Astrocyte of the spinal cord (primary cell): ENCODE measurements at places on chromosomes 13 and 19.
A peak's percentile ranks its signal among the peaks of the same experiment; 100 is the strongest.

DNA sequence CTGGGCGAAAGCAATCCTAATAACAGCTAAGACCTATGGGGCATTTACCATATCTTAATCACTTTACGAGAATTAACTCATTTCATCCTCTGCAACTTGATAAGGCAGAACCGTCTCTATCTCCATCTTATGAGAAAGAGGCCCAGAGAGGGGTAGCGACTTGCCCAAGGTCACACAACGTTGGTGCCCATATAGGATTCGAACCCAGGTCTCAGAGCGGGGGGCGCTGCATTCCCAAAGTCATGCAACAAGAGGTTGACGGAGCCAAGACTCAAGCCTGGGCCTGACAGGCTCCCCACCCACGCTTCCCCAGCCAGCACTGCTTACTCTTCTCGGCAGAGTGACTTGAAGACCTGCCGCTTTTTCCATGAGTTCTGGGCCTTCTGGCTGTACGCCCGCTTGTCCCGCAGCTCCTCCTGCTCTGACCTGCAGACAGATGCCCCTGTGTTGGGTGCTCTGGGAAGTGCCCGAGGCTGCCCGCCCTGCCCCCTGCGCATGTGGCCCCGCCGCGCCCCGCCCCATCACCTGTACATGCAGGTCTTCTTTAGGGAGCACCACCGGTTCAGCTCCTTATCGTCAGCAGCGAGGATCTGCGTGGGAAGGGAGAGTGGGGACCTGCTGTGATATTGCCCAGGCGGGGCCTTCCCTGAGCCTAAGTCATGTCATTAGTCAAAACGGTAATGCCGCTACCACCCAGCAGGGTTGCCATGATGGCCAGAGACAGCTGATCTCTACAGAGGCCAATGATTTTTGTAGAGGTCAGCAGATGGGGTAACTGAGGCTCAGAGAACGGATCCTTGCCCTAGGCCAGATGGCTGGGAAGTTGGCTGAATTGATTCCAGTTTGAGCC lies 10.8 kb downstream of the KRI1 start:
- DNase-seq, result no peak

- peak; percentile 33 for DNase-seq
Measured at GRCh38 chr19:13401388-13401787, 104.9 kb downstream of the CACNA1A start.

DNA sequence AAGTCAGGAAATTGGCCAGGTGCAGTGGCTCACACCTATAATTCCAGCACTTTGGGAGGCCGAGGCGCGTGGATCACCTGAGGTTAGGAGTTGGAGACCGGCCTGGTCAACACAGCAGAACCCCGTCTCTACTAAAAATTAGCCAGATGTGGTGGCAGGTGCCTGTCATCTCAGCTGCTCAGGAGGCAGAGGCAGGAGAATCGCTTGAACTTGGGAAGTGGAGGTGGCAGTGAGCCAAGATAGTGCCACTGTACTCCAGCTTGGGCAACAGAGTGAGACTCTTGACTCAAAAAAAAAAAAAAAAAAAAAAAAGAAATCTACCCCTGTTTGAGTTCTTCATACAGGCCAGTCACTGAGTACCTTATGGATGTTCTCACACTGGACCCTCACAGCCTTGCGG lies 42.0 kb downstream of the SLC15A1 start:
- DNase-seq, result no peak

DNA sequence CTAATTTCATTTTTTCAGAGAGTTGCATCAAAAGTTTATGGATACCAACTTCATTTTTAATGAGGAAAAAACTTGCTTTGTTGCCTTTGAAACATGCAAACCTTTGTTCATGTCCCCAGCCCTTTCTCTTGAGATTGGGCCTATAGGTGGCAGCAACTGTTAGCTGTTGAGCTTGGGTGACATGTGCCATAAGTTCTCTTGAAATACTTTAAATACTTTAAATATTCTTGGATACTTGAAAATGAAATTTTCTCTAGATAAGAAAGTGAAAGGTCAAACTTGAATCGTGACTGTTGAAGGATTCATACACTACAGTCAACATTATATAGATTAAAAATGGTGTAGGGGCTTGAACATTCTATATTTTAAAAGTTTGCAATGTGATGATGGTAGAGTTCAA lies 294.9 kb downstream of the NDFIP2 start:
- DNase-seq, result peak; percentile 83

DNA sequence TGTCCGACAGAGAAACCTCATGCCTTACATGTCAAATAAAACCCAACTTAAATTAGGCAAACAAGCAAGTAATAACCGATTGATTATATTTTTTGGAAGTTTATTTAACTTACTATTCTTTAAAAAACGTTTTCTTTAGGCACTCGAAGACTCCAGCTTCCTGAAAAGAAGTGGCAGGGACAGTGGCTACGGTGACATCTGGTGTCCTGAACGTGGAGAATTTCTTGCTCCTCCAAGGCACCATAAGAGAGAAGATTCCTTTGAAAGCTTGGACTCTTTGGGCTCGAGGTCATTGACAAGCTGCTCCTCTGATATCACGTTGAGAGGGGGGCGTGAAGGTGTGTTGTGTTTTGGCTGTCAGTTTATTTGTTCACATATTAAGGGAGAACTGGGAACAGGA lies 164.4 kb downstream of the LMO7 start:
- DNase-seq, result no peak

GRCh38 chr13:101695870-101696516 lies 243.5 kb downstream of the ITGBL1 start:
- no peak for DNase-seq

DNA sequence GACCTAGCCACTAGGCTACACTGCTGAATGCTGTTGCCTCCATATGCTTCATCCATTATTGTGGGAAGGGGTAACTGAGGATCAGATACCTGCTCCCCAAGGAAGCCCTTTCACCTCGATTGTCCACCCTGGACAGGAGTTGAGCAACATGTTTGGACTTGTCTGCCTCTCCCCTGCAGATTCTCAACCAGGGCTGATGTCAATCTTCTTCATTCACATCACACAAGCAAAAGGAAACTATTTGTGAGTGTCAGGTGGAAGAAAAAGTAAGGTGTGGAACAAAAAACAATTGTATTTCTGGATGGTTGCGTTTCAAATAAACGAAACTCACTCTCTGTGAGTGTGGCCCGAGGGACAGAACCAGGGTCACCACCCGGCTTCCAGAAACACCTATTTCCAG lies 29.5 kb upstream of the MUC16 start:
- no peak for DNase-seq

DNA sequence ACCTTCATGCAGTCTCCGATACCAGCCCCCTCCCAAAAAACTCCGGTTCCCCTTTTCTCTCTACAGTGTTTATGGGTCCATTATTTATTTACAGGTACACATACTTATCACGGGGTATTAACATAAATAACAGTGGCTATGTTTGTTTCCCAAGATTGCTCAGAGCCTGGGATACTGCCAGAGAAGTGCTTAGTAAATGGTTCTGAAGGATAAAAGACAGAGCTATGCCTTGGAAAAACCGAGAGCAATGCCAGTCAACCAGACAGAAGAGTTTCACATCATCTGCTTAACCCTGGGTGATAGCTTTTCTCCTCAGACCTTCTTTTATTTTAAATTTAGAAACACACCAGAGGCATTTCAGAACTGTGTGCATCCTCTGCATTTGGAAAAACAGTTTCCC lies 61.3 kb downstream of the NUFIP1 start:
- no peak for DNase-seq

DNA sequence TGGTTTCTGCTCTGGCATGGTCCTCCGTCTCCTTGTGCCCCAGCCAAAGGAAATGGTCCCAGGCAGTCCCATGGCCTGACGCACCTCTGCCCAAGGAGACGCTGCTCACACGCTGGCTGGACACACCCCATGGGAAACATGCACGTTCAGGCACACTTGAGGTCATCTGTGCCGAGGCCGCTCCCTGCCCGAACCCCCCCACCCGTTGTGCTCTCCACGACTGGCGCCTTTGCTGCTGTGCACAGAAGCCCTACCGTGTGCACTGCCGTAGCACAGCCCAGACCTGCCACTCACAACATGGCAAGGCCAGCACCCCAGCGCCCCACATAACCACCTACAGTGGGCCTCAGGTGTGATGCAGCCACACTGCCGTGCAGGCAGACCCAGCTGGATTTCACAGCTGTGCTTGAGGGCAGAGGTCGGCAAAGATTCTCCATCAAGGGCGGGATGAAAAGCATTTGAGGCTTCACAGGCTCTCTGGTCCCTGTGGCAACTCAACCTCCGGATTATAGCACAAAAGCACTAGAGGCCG lies 65.7 kb downstream of the SPACA7 start:
- DNase-seq, result no peak

DNA sequence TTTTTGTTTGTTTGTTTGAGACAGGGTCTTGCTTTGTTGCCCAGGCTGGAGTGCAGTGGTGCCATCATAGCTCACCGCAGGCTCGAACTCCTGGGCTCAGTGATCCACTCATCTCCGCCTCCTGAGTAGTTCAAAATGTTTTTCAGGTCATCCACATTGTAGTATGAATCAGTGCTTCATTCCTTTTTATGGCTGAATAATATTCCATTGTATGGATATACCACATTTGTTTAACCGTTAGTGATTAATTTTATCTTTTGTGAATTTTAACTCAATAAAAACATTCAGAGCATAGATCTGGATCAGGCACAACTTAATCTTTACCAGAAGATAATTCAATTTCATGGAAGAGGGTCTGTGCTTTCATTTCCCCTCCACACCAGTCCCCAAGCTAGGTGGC lies 47.7 kb downstream of the VAV1 start:
- DNase-seq, result no peak

GRCh38 chr19:36891768-36892357 lies 24.2 kb downstream of the ZNF829 start:
- no peak for DNase-seq

GRCh38 chr13:45575146-45575829 lies 40.3 kb downstream of the ERICH6B start:
- DNase-seq, result no peak

DNA sequence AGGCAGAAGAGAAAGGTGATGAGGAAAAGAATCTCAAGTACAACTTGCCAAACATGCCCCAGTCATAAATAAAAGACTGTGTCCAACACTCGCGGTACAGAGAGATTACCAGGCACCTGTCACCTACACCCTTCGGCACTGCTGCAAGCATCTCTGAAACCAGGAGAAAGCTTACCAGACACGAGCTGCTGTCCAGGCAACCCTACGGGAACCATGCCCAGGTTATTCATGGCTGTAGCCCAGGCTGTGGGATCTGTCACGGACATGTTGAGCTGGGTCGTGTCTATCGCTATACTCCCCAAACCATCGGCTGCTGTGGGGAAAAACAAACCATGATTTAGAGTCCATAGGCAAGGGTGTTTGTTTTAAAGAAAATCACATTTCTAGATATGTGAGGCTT lies 375.0 kb downstream of the ENOX1 start:
- DNase-seq, result peak; percentile 17

- no peak for DNase-seq
Measured at GRCh38 chr19:2387367-2388288, 27.6 kb downstream of the TMPRSS9 start.

DNA sequence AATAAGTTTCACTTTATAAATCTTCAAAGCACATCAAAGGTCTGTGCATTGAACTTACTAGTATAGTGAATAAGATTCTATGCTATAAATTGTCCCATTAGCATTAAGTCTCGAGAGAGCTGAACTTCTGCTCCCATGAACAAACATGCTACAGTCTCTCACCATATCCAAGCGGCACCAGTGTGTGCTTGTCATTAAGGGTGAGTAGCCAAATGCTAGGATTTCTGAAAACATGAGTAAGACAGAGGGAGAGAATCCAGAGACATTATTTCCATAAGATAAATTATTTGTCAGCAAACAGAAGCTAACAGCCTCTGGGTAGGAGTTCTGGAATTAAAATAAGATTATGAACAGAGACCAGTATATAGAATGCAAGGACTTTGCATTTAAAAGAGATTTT lies 2882.5 kb downstream of the PCDH9 start:
- no peak for DNase-seq

GRCh38 chr13:20980430-20980829 lies 77.9 kb upstream of the XPO4 start:
- no peak for DNase-seq

DNA sequence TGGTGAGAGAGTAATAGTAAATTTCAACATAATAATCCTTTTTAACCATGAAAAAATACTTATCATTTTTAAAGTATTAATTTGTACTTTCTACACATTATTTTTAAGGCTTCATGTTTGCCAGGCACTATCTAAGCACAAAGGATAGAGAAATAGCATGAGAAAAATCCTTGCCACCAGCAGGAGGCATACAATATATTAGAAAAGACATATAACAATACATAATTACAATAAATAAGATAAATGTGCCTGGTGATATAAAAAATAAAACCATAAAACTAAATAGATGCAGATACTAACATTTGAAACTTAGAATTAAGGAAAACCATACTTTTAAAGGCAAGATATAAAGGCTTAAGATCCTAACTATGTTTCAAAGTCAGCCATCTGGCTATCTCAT lies 1256.4 kb downstream of the DIAPH3 start:
- no peak for DNase-seq

DNA sequence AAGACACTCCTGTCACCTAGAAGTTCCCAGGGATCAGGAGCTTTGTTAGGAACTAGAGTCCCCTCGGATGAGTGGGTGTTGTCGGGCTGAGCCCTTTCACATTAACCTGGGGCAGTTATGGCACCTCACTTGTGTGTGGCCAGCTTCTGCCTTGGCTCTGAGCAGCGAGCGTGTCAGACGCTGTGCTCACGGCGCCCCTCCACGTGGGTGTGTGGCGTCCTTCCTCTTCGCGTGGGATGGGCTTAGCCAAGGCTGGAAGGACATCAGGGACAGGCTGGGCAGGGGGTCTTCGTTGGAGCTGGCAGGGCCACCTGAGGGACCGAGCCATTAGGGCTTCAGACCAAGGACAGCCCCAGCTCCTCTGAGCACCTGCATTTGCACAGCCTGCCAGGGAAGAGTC lies 23.4 kb downstream of the DOT1L start:
- no peak for DNase-seq

DNA sequence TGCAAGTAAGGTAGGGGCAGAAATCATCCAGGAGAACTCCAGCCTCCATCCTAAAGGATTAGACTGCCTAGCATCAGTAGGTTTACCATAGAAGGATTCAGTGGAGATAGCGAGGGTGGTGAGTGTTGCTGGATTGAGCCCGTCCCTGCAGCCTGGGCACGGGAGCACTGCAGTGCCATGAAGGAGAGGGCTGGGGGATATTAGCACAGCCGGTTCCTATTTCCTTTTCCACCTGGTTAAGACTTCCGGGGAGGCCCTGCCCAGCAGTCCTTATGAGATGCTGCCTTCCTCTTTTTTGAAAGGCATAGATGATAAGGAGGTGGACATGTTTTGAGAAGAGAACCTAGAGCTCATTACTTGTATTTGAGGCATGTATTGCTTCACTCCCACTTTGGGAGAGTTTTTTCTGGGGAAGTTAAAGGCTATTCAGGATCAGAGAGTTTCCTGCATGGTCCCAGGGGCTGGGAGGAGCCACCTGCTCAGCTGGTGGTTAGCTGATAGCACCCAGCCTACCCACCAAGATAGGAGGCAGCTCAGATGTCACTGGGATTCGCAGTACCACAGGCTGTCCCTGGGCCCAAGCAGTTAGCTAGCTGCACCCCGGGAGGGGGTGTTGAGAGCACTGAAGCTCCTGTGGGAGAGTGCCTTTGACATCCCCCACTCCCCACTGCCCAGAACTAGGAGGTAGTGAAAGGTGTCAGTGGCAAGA lies 17.2 kb downstream of the ACTN4 start:
- DNase-seq, result no peak

- no peak for DNase-seq
Measured at GRCh38 chr19:40379446-40380198, 10.4 kb downstream of the HIPK4 start.

- no peak for DNase-seq
Measured at GRCh38 chr13:39811696-39812095, 156.2 kb downstream of the COG6 start.

- DNase-seq, result no peak
Measured at GRCh38 chr13:35832551-35832950, 298.6 kb downstream of the DCLK1 start.

- no peak for DNase-seq
Measured at GRCh38 chr13:90103099-90103784, 1244.2 kb upstream of the MIR17HG start.
